ENCODE measurements at places on chromosomes 1 and 21.

DNA sequence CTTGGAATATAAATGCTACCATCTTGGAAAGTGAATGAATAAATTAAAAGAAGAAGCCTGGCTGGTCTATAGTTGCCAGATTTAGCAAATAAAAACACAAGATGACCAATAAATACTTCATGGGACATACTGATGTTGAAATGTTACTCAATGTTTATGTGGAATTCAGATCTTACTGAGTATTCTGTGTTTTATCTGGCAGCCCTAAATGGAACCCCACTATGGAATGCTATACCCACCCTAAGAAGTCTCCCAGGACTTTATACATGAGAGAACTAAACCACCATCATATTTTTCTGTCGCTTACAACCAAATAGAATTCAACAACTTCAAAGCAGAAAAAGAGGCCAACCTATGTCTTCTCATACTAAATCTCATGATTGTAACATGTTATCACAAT is 177.6 kb upstream of the HMCN1 start:
- DNase-seq = no peak

GRCh38 chr1:203229471-203230135 is at the start of gene CHIT1:
TSS of gene CHIT1 (minus strand) at chr1:203229673. CDS start at chr1:203229636, 37 bp downstream.
- no peak for DNase-seq

- no peak for DNase-seq
These were observed 2.8 kb downstream of the PRDX1 start for GRCh38 chr1:45518910-45519309.

DNA sequence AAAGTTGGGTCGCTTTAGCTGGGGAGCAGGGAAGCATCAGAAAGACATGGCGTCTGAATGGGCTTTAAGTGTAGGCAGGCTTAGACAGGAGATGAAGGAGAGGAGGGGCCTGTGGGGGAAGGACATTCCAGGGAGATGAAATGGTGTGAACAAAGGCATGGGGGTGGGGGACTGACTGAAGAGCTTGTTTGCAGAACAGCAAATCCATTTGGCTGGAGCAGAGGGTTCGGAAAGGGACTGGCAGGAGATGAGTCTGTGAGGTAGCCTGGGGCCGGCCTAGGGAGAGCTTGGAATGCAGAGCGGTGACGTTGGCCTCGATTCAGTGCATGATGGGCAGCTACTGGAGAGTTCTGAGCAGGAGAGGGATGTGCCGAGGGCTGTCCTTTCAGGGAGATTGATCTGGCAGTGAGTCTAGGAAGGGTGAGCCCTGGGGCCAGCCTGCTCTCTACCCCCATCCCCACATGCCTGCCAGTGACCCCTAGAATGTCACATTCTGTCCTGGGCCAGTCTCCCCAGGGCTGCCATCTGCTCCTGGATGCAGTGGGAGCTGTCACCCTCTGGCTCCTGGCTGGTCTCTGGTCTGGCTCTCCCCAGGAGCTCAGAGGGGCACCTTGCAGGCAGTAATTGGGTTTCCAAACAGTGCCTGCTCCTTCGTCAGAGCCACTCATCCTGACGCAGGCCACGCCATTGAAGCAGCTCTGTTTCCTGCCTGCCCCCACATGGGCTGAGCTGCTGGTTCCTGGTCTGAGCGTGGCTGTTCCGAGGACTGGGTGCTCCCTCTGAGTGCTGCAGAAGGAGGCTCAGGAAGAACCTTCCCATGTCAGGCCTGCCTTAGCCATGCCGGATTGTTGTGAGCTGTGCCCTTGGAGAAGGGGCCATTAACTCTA is 22.3 kb upstream of the TMEM222 start:
- DNase-seq = peak; percentile 99

GRCh38 chr1:204456826-204457442 is 37.7 kb downstream of the PIK3C2B start:
- DNase-seq = no peak

GRCh38 chr1:57520743-57521515 is 97.1 kb upstream of the DAB1 start:
- DNase-seq = no peak

DNA sequence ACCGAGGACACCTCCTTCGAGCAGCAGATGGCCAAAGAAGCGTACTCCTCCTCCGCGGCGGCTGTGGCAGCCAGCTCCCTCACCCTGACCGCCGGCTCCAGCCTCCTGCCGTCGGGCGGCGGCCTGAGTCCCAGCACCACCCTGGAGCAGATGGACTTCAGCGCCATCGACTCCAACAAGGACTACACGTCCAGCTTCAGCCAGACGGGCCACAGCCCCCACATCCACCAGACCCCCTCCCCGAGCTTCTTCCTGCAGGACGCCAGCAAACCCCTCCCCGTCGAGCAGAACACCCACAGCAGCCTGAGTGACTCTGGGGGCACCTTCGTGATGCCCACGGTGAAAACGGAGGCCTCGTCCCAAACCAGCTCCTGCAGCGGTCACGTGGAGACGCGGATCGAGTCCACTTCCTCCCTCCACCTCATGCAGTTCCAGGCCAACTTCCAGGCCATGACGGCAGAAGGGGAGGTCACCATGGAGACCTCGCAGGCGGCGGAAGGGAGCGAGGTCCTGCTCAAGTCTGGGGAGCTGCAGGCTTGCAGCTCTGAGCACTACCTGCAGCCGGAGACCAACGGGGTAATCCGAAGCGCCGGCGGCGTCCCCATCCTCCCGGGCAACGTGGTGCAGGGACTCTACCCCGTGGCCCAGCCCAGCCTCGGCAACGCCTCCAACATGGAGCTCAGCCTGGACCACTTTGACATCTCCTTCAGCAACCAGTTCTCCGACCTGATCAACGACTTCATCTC is 106.8 kb upstream of the VAMP3 start:
- DNase-seq = no peak

DNA sequence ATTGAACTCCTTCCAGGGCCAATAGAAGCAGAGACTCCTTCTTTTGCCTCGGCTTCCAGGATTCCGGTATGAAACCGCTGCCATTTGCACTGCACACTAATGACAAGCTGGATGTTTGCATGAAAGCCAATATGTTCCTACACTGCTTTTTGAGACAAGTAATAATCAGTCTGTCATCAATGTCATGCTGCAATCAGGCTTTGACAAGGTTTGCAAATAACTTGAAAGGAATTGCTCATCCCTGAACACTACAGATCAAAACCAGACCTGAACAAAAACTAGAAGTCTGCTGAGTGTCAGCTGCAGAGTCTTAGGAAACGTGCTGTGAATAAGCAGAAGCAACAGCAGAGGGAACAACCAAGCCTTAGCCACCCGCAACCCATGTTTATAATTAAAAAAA is 720.7 kb upstream of the CXADR start:
- DNase-seq = no peak

DNA sequence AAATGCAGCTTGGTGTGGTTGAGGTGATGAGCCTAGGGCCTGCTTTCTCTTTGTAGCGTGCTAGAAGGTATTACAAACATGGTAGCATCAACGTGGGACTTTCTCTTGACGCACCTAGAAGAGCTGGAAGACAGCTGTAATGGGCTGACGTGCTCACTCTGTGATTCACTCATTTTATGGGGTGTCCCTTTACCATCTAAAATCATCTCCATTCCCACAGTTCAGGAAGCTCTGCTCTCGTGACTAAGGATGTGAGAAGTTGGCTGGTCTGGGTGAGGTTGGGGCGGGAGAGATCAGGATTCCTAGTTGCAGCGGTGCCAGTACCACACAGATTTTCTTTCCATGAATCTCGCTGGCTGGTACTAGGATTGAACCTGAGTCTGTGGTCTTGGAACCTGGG is 4.2 kb downstream of the HTR6 start:
- no peak for DNase-seq

DNA sequence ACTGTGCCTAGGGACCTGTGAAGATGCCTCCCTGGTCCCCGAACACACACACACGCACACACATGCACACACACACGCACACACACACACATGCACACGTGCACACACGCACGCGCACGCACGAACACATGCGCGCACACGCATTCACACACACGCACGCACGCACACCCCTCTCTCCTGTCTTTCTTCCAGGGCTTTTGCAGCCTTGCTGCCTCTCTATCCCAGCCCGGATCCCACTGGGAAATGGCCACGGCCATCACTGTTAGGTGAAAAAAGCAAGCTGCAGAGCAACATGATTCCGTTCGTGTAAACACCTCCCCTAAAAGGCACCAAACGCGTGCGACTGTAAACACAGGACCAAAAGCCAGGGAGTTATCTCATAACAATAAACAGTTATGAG is 39.7 kb downstream of the NKAIN1 start:
- DNase-seq = no peak

- no peak for DNase-seq
These were observed 491.1 kb downstream of the KIF26B start for GRCh38 chr1:245645894-245646293.

- DNase-seq = peak; percentile 36
These were observed 9.2 kb downstream of the ADCY10 start for GRCh38 chr1:167904652-167905130.

All from GM04504 (cell line).